ENCODE measurements at places on chromosomes 1 and 21.

DNA sequence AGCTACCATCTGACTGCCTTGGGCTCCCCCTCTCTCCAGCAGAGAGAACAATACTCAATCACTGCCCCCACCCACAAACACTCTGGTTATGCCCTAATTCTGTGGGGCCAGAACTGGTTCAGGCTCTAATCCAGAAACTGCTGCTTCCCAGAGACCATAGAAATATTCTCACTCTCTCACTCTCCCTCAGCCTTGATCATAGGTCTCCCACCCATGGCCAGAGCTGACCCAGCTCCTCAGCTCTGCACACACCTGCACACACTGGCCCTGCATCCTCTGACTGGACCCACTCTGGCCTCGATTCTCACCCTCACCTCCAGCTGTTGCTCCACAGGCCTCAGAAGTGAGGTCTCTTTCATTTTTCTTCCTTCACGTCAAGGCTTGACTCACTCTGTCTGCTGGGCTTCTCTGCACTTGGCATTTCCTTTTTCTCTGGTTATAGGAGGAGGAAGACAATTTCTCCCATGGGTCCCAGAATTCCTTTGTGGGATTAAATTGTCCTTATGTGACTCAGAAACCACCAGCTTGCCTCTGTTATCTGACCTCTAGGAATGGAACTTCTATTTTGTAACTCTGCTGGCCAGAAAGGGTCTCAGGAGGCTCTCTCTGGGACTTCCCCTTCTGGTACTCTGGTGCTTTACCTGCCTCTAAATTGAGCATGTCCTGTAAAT is 15.6 kb upstream of the ZMYM6 start:
- DNase-seq, result no peak

DNA sequence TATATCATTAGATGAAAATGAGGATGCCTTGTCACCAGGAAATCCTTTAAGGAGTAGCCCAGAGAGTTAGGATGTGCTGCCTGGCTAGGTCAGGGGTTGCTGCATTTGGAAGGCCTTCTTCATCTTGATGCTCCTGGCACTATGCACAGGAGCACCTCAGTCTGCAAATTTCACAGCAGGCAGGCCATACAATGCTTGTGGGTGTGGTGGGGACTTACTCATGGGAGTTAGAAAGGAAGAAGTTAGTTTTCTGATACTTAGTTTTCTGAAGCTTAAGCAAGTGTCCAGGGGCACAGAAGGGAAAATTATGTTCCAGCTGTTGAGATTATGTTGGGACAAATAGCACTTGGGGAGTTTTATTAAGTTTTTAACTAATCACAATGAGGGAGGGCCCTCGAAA is 11.4 kb downstream of the HLX start:
- DNase-seq, result no peak

DNA sequence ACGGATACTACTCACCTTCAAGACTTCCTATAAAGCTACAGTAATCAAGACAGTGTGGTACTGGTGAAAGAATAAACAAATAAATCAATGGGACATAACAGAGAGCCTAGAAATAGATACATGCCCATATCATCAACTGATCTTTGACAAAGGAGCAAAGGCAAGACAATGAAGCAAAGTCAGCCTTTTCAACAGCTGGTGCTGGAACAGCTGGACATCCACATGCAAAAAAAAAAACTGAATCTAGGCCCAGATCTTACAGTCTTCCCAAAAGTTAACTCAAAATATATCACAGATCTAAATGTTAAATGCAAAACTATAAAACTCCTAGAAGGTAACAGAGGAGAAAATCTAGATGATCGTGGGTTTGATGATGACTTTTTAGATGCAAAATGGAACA is 170.3 kb downstream of the MIS18A start:
- DNase-seq, result no peak

GRCh38 chr1:11845641-11846335 is 1.8 kb downstream of the NPPA start:
- DNase-seq, result peak; percentile 69

GRCh38 chr1:3543076-3544039 is 68.0 kb downstream of the MEGF6 start:
- DNase-seq, result no peak

Measured in GM23338 (cell line).